ENCODE measurements at places on chromosomes 1 and 21.

DNA sequence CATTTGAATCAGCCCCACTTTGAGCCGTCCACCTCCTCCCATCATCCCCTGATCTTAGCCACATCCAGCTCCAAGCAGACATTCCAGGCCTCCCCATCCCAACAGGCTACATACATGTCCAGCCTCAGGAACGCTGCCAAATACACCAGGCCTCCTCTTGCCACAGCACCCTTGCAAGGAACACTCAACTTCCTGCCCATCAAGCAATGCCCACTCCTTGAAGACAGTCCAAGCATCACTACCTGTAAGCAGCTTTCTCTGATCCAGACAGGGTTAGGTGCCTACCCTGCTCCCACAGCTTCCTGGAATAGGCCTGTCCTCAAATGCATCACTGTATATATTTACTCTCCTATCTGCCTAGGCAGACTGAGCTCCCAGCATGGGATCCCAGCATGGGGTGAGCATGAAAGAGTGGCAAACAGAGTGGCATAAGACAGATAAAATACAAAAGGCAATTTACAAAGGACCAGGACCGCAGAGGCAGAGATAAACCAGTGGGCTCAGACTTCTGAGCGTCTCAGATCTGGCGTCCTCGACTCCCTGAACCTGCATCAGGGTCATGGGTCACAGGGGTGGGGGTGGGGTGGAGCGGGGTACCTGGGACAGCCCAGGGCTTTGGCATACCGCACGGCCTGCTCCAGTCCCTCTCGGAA, 816 bp downstream of the HYI start:
- peak; percentile 95 for DNase-seq

DNA sequence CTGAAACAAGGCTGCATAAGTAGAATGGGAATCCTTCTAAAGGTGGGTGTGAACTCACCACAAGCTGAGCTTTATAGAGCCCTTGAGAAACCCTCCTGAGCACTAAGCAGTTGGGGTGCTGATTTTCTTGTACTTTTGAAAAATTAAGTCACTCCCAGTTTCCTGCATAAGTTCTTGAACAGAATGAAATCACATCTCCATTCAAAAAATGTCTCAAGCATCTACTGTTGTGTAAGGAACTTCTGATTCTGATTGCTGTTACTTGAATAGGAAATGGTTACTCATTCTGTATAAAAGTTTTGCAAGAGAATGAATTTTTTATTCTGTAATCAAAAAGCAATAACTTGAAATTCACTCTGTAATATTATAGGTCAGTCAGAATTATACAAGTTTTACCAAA, 50.8 kb upstream of the WNT2B start:
- no peak for DNase-seq

DNA sequence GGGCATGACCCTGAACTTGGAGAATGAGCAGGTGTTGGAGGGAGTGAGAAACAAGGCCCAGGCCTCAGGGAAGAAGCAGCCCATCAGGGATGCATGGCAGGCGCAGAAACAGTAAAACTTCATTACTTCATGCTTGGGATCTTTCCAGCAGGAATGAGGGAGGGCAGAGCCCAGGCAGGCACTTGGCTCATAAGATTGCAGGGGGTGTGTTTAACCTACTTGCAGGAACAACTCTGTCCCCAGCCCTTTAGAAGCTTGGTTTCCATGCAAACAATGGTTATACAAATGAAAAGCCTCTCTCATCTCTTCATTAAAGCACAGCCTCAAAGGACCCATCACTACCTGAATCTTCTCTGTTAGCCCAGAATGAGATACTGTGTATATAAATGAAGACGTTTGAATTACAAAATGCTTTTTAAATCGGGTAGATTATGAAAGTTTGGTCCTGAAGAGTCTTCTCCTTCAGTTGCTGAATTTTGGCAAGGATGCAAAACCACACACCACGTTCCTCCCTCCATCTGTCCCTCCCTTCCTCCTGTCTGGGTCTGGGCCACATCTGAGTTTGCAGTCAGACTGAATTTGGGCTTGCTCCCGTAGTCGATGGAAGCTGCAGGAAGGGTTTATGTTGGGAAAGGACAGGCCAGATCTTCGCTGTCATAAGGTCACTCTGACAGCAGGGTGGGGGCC, 154.4 kb upstream of the KLHDC7A start:
- no peak for DNase-seq

DNA sequence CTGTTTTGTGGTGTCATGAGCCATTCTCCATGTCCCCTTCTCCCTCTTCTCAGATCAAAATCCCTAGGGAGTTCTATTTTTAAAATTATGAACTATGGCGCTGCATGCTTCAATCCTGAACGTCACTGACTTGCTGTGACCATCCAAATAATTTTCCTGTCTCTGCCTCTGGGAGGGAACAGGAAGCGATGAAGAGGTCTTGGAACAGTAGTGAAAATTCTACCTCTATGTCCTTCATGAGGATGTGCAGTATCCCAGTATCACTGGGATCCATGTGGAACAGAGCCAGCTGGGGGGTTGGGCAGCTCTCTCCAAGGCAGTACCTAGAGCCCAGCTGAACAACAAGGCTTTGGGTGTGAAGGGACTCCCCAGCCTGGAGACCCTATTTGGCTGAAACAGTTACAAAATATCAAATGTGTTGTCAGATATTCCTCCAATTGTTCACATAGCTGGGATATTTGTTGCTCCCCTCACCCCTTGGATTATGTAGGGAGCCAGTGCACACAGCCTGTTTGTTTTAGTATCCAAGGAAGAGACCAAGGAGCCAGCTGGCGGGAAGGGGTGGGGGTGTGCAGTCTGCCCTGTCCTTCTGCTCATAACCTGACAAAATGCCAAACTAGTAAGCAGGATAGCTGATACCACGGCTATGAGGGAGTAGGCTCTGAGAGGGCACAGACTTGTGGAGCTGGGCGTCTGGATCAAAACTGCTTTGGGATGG, 7.6 kb downstream of the DCLRE1B start:
- DNase-seq: no peak

DNA sequence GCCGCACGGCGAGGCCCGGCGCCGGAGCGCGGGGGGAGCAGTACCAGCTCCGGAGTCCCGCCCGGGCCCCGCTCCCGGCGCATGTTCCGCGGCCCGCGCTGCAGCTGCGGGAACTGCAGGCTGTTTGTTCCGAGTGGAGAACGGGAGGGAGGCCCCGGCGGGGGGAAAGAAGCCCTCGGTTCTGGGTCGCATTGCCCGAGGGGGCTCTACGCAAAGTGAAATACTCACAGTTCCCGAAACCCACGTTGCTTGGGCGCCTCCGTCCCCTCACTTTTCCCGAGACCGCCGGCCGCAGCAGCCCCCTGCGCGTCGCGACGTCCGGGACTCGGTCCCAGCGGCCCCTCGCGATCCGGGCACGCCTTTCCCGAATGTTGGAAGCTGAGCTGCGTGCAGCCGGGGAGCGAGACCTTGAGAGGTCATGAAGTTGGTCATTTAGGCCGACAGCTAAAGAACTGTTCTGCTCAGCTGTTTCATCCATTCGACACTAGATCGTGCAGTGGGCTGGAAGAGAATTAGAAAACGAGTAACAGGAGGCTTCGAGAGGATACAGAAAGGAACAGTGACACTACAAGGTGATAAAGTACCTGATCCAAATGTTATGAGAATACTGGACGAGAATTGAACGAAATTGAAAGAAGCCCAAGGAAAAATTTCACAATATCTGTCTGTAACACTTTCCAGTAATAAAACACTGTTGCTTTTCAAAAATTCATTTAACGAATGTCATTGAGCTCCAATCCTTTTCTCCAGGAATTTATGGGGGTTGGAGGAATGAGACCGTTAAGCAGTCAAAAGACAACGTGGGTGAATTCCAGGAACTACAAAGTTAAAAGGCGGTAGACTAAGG, 657 bp upstream of the LIN9 start:
- DNase-seq: peak; percentile 67

- no peak for DNase-seq
Measured at GRCh38 chr1:77170687-77171086, 48.5 kb downstream of the PIGK start.

DNA sequence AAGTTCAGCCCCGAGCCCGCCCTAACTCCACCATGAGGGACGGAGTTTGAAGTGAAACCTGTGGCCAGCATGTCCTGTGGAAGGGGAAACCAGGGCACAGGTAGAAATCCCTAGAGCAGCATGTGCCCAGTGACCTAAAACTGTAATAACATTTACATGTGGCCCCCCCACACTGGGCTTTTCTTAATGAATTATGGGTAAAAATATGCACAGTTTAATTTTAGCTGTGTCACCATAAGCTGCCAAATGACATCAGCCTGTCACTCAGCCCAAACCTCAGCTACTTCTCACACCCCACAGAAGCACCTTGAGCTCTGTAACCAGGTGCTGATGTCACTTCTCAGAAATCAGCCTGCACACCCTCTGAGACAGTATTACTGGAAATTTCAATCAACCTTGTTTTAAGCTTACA, 50.0 kb upstream of the SLC19A1 start:
- DNase-seq: no peak

DNA sequence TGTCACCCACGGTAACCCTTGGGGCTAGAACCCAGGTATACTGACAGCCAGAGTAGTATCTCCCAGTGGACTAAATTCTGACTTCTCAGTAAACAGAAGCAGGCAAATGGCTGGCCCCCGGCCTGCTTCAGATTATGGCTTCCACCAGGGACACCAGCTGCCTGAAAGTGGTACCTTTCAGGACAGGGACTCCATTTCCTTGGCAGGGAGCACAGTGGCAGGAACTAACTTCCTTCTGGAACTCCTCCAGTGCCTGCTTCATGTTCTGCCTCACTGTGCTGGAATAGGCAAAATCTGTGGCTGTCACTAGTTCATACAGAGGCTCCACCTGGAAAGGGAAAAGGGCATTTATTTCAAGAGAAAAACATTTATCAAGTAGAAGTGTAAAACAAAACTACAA, 32.7 kb downstream of the C8B start:
- no peak for DNase-seq

- no peak for DNase-seq
Measured at GRCh38 chr1:224067621-224068457, 46.1 kb upstream of the FBXO28 start.

DNA sequence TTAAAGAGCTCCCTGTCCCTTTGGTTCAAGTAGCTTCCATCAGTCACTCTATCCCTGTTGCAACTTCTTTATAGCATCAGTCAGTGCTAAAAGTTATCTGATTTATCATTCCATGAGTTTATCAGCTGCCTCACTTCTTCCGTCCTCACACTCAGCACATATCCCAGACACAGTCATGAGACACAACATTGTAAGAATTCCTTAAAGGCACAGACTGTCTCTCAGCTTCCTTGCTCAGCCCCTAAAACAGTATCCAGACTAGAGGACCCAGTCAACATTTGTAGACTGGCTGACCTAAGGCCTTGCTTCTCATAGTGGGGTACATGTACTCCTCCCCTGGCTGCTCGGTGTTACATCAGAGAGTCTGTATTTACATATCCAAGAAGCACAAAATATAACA, 164.9 kb upstream of the ADGRL2 start:
- no peak for DNase-seq

DNA sequence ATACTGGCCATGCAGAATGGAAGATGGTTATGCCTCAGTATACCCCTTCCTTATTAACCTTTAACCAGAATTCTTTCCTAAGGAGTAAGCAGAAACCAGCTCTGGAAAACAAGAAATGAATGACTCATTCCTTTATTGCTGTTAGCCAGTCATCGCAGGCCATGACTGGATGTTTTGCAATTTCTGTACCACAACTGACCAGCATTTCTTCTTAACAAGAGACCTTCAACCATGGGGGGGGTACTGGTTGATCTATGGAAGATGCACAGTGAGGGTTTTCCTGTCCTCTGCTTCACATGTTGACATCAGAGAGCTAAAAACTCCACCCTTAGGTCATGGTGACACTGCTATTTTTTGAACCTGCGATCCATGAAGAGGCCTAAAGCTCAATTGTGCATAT, 28.0 kb upstream of the RNF2 start:
- DNase-seq: no peak

GRCh38 chr1:236147068-236147467, 4.7 kb downstream of the GPR137B start:
- DNase-seq: no peak

GRCh38 chr1:200831091-200831490, 41.7 kb upstream of the GPR25 start:
- DNase-seq: no peak

DNA sequence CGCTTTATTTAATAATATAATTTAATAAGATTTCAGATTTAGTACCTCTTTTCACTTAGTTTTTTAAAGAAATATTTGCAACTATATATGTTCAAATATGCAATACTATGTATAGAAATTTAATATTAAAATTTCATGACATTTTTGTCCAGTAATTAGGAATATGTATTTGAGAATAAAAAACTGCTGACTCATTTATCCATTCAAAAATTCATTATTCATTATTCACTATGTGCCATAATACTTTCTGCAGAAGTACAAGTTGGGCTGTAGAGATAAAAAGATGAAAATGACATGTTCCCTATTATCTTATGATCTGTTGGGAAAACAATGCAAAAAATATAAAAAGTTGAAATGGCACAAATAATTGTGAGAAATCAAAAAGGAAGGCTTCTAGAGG, 3.4 kb upstream of the C1orf53 start:
- DNase-seq: no peak

GRCh38 chr1:212242288-212242984, 42.8 kb upstream of the PPP2R5A start:
- DNase-seq: no peak

- no peak for DNase-seq
Measured at GRCh38 chr1:38452246-38452645, 405.7 kb upstream of the POU3F1 start.

Data from NCI-H510A treated with DMSO at 0.1 percent for 48 hours (cell line).